ENCODE measurements at places on chromosomes 5 and 9.
A peak's percentile ranks its signal among the peaks of the same experiment; 100 is the strongest.

- DNase-seq: no peak
These were observed 69.8 kb downstream of the HABP4 start for GRCh38 chr9:96519787-96520186.

GRCh38 chr5:144731786-144732185 is 561.1 kb downstream of the KCTD16 start:
- no peak for DNase-seq

GRCh38 chr9:120619751-120620655 is 40.0 kb upstream of the CDK5RAP2 start:
- DNase-seq: peak; percentile 70

DNA sequence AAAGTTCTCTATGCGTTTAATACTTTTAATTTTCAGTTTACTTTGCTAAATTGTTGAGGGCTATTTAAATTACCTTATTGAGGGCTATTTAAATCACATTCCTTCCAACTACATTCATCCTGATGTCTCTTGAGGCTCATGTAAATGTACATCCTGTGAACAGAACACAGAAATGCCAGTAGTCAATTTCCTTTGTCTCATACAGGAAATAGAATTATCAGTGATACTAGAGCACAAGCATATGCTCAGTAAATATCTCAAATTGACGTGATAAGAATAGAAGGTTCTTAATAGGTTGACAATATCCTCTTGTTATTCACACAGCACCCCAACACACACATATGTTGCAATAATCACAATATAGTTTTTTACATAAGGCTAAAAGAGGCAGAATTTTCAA is 449.0 kb downstream of the CYLC2 start:
- DNase-seq: no peak

- DNase-seq: peak; percentile 76
These were observed 165.7 kb downstream of the PSAT1 start for GRCh38 chr9:78462611-78463010.

DNA sequence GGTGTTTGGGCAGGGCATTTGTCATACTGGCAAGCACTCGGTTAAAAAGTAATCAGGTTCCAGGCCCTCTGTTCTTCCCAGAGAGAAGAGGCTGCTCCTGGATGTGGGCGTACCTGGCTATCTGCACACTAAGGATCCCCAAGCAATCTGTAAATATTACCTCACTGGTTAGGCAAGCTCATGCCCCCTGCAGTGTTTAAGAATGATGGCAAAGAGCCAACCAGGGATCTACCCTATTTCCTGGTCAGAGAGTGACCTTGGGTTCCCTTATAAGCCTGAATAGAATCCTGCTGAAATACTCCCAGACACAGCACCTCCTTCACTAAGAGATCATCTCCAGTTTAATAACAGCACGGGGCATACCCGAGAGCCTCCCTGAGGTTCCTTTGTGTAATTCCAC is 181.2 kb downstream of the PIK3R1 start:
- DNase-seq: peak; percentile 99

GRCh38 chr5:1959725-1960581 is 77.2 kb upstream of the IRX4 start:
- no peak for DNase-seq

GRCh38 chr5:176132471-176133288 is 105.5 kb upstream of the SIMC1 start:
- no peak for DNase-seq

DNA sequence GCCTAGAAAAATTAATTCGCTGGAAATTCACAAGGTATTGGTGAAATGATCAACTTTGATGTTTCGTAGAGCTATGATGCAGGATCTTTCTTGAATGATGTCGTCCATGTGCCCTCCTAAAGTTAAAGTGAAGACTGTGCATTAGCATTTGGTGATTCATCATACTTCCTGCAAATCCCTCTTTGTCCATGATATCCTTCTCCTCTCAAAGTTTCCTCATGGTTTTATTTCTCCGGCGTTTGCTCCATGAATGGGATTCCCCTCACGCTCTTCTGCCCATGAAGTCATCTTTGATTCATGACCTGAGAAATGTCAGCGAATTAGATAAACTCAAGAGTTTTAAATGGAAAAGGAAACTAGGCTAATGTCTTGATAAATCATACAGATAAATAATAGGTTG is 372.7 kb downstream of the PSAT1 start:
- DNase-seq: peak; percentile 90

- DNase-seq: no peak
These were observed 6.6 kb upstream of the GPRIN1 start for GRCh38 chr5:176616511-176616910.

- peak; percentile 62 for DNase-seq
These were observed 9.1 kb upstream of the MAT2B start for GRCh38 chr5:163496286-163496685.

DNA sequence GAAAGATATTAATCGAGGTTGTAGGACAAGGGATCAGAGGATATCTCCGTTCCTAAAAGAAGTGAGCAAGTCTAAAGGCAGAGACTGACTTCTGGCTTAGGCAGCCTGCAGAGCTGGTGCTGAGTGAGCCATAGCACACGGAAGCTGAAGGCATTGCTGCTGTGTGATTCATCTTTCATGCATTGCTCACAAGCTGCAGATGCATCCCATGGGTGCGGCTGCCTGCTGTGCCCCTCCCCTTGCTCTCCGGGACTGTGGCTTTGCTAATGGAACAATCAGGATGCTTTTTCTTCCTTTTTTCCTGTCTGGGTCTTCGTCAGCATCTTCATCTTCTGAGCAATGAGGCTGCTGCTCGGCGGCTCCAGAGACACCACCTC is 341.4 kb downstream of the DIRAS2 start:
- peak; percentile 95 for DNase-seq

DNA sequence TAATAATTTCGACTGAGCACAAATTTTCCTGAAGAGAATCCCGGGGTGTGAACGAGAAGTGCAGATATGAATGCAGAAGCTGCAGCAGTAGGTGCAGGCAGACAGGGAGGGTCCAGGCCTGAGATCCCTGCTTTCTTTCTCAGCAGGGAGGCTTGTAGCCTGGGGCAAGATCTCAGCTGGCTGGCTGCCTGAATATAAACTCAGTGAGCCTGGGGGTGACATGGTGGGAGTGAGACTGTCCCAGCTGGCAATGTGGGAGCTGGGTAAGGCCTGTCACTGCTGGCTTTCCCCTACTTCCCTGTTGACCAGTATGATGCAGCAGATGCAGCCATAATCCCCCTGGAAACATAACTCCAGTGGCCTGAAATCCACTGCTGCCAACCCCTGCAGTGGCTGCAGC is 325.2 kb downstream of the CETN3 start:
- no peak for DNase-seq

DNA sequence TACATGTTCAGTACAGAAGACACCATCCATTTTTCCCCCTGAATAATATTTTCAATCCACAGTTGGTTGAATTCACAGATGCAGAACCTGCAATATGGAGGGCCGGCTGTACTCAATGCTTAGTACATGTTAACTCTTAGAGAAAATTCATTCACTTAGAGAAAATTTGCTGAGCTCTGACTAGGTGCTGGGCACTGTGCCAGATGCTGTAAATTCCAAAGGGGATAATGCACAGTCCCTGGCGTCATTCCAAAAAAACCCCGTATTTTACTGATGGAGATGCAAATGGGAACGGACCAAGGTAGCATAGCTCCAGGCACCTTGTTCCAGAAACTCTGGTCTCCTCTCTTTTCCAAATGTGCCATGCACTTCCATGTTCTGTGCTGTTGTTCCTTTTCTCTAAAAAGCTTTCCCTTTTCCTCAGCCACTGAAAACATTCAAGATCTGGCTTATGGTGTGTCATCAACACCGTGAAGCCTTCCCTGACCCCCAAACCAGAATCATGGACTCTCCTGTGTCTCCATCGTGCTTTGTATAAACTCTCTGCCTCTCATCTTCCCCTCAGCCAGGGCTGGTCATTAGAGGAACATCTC is 55.7 kb upstream of the COL15A1 start:
- peak; percentile 45 for DNase-seq

GRCh38 chr9:98288881-98289280 is 33.4 kb upstream of the TBC1D2 start:
- DNase-seq: peak; percentile 56

- DNase-seq: no peak
These were observed 170.1 kb upstream of the ATP10B start for GRCh38 chr5:161022151-161022550.

- peak; percentile 11 for DNase-seq
These were observed 107.8 kb upstream of the NEK6 start for GRCh38 chr9:124149992-124150391.

GRCh38 chr5:6487081-6487480 is 38.4 kb downstream of the UBE2QL1 start:
- no peak for DNase-seq

DNA sequence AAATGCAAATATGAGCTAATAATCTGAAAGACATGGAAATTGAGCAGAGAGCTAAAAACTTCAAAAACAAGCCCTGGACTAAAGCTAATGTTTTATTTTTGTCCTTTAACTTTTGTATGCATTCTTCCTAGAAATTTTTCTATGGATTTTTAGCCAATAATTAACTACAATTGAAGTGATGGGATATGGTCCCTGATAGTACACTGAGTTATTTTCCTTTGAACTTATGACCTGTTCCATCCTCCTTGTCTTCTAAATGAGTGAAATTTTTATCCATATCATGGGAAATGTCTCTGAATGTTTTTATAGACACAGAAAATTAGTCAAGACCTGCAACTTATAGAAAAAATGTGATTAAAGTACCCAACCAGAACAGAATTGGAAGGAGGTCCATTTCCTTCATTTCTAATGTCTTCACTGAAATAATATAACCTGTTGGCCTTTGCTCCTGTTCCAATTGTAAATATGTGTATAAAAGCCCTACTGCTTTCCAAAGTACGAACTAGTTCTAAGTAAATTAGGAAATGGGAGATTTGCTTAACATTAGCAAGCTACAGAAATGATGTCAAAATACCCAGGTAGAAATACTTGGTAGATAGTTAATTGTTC is 11.3 kb upstream of the ERAP2 start:
- no peak for DNase-seq

DNA sequence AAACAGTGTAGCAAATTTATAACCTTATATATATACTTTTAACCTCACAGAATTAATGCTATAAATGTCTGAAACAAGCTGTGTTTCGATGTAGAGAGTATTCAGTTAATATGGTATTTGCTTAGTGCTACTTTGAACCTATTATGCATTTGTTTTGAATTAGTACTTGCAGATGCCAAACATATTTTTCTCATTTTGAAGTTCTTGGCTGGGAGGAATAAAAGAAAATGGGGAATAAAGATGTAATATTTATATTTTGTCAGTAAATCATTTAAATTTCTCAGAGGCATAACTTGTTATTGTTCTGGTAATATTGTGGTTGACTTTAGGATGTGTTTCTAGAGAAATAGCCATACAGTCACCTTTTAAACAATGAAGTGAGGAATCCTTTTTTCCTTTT is 175.9 kb upstream of the IZUMO3 start:
- no peak for DNase-seq

- DNase-seq: no peak
These were observed 109.7 kb upstream of the LHFPL2 start for GRCh38 chr5:78758169-78758839.

Measured in kidney tubule cell (primary cell).